NCI-H82 (cell line): ENCODE measurements at places on chromosomes 5 and 9.
A peak's percentile ranks its signal among the peaks of the same experiment; 100 is the strongest.

GRCh38 chr5:32357658-32358057 lies 44.9 kb upstream of the MTMR12 start:
- no peak for DNase-seq

- no peak for DNase-seq
These were observed 58.8 kb downstream of the C6 start for GRCh38 chr5:41154491-41154890.

DNA sequence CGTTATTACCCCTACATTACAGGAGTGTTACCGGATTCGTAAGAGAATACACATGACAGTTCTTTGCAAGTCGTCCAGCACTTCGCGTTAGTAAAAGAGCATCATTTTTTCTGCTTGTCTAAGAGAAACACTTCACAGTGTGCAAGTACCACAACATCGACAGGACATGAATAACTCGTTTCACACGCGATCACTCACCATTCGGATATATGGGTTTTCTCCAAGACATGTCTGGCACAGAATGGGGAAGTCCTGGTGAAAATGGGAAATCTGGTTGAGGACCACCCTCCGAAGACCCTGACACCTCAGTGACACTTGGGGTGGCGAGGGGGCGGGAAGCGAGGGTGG lies 642 bp downstream of the RBM22 start:
- no peak for DNase-seq

DNA sequence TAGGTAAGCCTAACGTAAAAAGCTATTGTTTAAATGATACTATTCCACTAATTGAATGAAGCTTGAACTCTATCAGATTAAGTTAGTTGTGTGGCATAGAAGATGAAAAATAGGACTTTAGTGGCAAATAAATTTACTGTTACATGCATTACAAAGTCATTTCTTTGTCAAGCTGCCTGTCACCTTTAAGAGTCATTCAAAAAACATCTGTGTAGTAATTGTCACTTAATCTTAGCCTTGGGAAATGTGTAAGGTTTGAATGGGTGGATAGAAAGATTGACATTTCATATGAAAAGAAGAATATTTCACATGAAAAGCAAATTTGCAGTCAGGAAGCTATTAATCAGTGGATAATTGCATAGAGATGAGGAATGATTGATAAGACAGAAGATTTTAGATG lies 473.5 kb downstream of the DNAH5 start:
- no peak for DNase-seq

DNA sequence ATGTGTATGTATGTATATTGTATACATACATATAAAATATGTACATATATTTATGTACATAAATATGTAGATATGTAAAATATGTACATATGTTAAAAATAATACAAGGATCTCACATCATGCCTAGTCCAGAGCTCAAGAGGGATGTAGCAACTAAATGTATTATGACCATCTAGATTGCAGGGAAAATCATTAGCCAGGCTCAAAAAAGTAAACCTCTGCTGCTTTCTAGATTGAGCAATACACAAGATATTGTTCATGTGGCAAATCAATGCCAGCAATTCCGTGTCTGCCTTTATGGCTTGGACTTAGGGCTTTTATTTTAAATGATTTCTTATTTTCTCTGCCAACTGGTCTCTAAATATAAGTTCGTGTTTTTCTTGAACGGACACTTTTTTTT lies 65.2 kb downstream of the RAI14 start:
- no peak for DNase-seq

DNA sequence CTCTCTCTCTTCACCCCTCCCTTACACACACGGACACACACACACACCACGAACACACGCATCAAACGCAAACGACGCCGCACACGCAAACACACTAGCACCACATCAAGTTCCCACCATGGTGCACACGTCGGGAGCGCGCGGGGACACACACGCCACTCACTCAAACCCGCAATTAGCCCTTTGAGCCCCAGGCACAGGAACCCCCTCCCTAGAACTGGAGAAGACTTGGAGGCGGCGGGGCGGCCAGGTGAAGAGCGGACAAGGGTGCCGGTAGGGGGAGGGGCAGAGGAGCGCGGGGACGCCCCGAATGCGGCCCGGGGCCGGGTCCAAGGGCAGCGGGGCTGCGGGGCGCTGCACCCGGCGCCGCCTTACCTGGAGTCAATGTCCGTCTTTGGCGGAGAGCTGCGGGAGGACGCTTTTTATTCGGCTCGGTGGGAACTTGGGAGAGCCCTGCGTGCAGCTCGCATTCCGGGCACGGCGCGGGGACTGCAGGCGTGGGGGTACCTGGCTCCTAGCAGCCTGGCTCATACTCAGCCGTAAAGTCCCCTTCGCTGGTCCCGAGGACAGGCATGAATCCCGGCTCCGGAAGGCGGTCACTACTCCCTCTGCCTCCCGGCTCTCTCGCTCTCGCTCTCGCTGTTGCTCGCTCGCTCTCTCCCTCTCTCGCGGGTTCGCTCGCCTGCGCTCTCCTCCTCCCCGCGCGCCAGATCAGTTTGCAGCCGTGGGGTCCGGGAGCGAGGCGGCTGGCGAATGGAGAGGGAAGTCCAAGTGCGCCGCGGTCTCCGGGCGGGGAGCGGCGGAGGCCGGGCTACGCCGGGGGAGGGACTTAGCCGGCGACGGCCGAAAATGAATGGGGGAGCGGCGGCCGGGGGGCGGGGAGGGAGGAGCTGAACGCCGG lies at the start of gene BRINP1:
Gene BRINP1, minus strand, starts transcription at position 755 of the 901 bp plus-strand sequence. CDS start 56,080 bp downstream, outside the sequence.
- peak; percentile 87 for DNase-seq

DNA sequence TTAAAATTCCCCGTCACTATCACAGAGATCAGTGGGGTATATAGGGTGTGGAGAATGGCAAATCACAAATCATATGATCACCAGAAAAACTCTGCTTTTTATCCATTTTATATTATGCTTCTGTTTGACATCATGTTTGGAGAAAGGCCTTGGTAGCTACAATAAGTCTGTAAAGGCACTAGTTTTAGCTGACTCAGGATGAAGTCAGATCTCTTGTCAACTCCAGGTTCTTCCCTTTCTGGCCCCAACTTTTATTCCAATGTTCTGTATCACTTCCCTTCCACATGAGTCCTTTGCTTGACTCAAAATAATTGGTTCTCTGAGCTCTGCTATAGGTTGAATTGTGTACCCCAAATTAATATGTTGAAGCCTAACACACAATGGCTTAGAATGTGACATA lies 484.9 kb downstream of the PTPRD start:
- DNase-seq = no peak

- no peak for DNase-seq
These were observed 4.7 kb upstream of the SH3RF2 start for GRCh38 chr5:145931718-145932117.

- DNase-seq = no peak
These were observed 5.8 kb downstream of the BRD9 start for GRCh38 chr5:886716-887325.

- DNase-seq = no peak
These were observed 7.1 kb upstream of the TMEM215 start for GRCh38 chr9:32776201-32776600.

GRCh38 chr9:133592731-133593409 lies 16.3 kb downstream of the FAM163B start:
- no peak for DNase-seq

- DNase-seq = peak; percentile 46
These were observed 1.5 kb downstream of the VAV2 start for GRCh38 chr9:133990366-133991213.

GRCh38 chr5:64514612-64515011 lies 8.8 kb downstream of the RGS7BP start:
- no peak for DNase-seq

- DNase-seq = no peak
These were observed 11.6 kb upstream of the RNU6ATAC start for GRCh38 chr9:134175808-134176598.

- no peak for DNase-seq
These were observed 413.0 kb downstream of the ZNF608 start for GRCh38 chr5:124333298-124333979.

DNA sequence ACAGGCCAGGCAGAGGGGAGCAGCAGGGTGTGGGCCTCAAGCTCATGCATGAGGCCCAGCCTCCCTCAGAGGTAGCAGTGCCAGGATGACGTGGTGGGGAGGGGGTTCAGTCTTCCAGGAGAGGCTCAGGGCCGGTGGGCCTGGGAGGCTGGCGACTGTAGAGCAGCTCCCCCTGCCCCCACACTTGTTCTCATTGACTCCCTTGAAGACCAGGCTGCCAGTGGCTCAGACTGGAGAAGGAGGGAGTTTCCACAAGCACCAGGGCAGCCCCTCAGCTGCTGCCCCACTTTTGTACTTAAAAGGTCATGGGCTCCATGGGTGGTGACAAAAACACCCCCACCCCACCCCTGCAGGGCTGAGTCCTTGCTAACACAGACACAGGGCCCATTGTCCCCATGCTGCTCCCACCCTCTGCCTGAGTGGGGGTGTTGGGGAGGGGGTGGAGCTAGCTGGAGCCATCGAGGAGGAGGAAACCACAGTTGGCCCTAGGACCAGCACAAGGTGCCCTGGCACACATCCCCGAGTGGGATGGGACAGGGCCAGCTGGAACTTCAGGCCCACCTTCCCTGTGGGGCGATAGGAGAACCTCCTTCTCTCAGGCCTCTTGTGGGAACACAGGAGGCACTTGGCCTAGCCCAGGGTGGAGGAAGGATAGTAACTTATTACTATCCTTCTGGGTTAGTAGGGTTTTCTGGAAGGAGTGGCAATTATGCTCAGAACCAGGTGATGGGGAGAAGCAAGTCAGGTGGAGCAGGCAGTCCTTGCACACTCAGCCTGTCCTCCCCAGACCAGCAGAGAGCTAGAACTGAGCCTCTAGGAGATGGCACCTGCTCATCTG lies 10.7 kb downstream of the PDLIM4 start:
- DNase-seq = no peak

GRCh38 chr5:149028984-149029383 lies 33.9 kb downstream of the SH3TC2 start:
- DNase-seq = no peak

DNA sequence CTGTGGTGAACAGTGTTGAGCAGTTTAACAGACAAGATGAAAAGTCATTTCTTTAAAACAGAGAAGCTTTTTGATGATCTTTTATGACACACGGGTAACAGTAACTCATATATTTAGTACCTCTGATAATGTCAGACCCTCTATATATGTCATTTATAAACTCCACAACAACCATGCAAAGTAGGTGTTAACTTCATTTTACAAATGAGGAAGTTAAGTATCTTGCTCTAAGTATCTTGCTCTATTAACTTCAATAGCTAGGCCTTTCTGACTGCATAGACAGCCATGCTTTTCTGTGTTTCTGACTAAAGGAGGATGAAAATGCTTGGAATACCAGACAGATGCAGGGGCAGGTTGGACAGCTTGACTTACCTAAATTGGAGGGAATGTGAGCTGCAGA lies 1.8 kb downstream of the NUDT2 start:
- DNase-seq = no peak

DNA sequence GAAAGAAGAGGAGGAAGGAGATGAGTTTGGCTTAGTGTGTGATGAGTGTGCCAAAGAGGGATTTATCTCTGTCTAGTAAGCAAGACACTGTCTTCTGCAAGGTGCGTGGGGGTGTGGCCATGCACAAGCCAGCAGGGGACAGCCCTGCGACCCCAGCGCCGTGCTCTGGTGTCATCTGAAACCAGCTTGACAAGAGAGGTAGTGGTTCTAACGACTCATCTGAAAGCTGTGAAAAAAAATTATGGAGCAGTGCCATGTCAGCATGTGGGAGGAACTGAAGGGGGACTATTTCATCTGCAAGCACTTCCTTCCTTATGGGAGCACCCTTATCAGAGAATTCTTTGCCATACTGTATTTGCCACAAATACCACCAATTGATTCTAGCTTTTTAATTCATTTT lies 398.6 kb downstream of the PSAT1 start:
- peak; percentile 31 for DNase-seq

GRCh38 chr5:110478895-110479294 lies 247.6 kb downstream of the TMEM232 start:
- no peak for DNase-seq

DNA sequence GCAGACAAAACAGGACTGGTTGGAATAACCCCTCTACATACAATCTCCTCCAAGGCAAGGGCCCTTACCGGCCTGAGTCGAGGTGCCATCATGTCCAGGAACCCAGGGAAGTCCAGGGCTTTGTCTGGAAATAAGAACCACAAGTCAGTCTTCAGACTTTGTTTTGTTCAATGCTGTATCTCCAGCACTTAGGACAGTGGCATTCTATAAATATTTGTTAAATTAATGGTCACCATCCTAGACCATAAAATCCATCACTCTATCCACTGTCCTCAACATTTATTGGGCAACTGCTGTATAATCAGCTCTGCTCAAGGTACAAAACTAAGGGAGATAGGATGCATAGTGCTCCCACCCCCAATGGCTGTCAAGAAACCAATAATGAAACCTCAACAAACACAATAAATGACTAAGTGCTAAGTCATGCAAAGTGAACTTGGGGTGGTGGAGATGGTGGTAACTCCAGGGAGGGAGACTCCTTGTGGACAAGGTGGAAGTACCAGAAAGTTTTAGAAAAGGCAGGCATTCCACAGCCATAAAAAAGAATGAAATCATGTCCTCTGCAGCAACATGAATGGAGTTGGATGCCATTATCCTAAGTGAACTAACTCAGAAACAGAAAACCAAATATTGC lies 5.0 kb downstream of the RELL2 start:
- no peak for DNase-seq

DNA sequence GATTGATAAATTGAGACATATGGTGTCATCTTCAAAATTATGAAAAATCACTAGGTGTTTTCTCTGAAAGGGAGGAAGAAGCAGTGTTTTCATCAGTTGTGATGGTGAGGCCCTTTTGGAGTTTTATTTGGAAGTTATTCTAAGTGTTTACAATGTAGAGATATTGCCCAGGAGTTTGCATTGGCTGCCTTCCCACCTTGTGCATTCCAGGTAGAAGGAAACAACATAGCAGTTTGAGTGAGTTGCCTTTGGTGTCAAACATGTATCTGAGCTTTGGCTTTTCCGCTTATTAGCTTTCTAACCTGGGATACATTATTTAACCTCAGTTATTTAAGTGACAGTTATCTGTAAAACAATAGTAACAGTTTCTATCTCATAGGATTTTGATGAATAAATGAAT lies 122.5 kb downstream of the SCAMP1 start:
- DNase-seq = no peak

GRCh38 chr9:75983319-75984045 lies 93.0 kb downstream of the PCSK5 start:
- DNase-seq = no peak

- no peak for DNase-seq
These were observed 564.3 kb upstream of the ZNF608 start for GRCh38 chr5:125310749-125311148.

GRCh38 chr9:6938447-6938846 lies 180.7 kb downstream of the KDM4C start:
- no peak for DNase-seq

DNA sequence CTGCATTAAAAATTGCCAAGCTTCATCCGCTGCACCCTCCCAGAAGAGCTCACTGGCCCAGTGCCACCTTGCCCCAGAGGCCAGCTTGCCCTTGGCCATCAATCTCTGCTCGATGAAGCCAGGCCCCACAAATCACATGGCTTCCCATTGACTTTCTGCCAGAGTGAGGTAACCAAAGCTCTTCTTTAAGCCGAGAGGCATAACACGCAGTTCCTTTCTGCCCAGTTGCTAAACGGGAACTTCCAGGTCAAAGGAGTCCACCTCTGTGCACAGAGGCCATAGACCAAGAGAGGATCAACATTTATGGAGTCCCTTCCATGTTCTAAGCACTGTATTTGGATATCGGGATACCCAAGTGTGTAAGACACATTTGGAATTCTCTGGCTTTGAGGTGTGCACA lies 208.8 kb downstream of the KIF4B start:
- no peak for DNase-seq
